BJ (cell line): ENCODE measurements at places on chromosomes 3 and 15. TPM values are rescaled to one million over a fixed set of nuclear protein-coding genes. Genes with fewer than 3 reads are reported as not detected.

Gene SPSB4
- not detected in 2 replicates for polyA plus RNA-seq

Gene UNC13C
- not detected in 2 replicates for polyA plus RNA-seq

Gene PLA1A
- polyA plus RNA-seq = not detected in 2 replicates

Gene ANO10
- polyA plus RNA-seq = 36.6 and 47.9 TPM in 2 replicates

Gene GPR62
- polyA plus RNA-seq = not detected in 2 replicates

Gene SLC30A4
- polyA plus RNA-seq = 5.2 and 7.1 TPM in 2 replicates

Gene ARL8B
- polyA plus RNA-seq = 20.3 and 26.1 TPM in 2 replicates

Gene GHRL
- not detected in 2 replicates for polyA plus RNA-seq

Gene PROK2
- polyA plus RNA-seq = not detected in 2 replicates

Gene ARRDC4
- 39.6 and 67.4 TPM in 2 replicates for polyA plus RNA-seq

Gene LIPC
- 0.31 and 0.56 TPM in 2 replicates for polyA plus RNA-seq

Gene AGTR1
- 0.98 and 1.1 TPM in 2 replicates for polyA plus RNA-seq

Gene C3orf49
- not detected in 2 replicates for polyA plus RNA-seq

Gene FOXL2NB
- 0.07 and 0.13 TPM in 2 replicates for polyA plus RNA-seq

DNA sequence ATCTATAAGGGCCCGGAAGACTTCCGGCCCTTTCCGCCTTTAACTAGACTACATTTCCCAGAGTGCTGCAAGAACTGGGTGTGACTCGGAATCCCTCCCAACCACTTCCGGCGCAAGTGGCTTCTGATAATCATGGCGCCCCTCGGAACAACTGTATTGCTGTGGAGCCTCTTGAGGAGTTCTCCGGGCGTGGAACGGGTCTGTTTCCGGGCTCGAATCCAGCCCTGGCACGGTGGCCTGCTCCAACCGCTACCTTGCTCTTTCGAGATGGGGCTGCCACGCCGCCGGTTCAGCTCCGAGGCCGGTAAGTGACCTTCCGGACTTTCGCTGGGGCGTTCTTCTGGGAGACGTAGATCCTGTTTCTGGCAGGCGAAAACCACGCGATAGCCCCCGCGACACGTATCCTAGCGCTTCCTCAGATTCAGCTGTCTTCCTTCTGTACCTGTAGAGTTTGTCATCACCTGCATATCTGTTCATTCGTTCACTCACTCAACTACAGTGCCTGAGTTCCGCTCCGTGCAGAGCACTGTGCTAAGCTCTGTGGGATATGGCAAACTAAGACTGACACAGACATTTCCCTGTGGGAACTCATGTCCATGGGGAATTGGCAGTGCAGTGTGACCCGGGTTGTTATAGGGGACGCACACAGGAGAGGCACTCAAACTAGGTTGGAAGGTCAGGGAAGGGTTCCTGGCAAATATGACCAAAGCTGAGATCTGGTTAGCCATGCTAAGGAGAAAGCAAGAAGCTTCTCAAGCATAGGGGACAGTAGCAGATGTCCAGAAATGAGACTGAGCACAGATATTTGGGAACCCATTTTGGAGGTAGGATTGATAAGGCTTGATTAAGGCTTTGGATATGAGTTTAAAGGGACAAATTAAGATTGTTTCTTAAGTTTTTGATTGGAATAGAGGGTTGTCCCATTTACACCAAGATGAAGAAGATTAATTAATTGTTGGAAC, at the start of gene MRPS22:
Gene MRPS22, plus strand, starts transcription at position 126 of the 962 bp plus-strand sequence. Its CDS starts 7 bp downstream, at position 133.
- DNase-seq = peak; percentile 49

- DNase-seq = no peak
Measured at GRCh38 chr3:138042043-138042442, 32.1 kb downstream of the CLDN18 start.

DNA sequence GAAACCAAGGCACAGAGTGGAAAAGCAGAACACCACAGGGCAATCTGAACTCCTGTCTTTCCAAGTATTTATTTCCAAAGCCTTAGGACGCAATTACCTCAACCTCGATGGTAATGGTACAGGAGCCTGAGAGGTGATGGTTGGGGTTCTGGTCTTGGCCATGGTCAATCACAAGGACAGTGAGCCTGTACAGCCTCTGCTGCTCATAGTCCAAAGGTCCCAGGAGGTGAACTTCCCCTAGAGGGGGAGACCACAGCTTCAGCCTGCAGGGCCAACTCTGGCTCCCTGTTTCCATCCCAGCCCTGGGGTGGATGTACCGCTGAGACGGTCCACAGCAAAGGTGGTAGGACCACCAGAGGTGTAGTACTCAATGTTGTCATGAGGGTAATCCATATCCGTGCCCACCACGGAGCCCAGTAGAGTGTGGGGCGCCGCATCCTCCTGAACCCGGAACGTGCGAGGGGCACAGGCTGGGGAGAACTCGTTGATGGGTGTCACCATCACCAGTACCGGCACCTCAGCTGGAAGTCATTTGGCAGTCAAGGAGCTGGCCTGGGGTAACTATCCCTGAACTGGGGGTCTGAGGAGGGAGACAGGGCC, 6.1 kb downstream of the CDHR4 start:
- no peak for DNase-seq

DNA sequence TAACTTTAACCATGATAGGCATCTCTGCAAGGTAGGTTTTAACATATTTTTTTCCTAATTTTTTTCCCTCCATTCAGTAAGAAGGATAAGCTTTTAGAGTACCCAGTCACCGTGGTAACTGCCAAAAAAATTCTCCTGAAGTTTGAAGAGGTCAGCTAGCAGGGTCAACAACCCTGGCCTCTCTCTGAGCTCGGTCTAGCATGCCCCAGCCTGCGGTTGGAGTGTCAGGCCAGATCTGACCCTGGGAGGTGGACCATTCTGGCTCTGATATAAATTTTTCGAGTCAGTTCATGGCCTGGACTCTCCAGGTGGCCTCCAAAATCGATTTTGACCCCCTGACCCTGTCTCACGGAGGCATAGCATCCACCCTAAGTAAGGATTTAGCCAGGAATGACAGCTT, 29.7 kb downstream of the SOX2 start:
- DNase-seq = no peak

DNA sequence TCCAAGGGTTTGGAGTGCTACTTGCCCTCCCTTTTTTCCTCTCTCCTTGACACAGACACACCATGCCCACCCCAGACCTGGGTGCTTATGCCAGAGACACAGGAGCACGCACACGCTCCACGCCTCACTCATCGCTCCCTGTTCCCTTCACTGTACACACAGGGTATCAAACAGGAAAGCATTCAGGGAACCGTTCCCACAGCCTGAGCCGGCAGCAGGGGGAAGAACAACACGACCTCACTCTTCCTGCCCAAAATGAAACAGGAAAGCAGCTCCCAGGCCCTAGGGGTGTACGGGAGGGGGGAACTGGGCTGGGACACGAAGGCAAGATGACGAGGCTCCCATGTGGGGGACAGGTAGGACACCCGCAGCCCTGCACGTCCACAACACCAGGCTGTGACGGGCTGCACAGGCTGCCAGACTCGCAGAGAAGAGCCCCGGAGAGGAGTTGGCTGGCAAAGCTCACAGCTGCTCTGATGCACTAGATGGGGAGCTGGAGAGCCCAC, 11.2 kb downstream of the DLL4 start:
- no peak for DNase-seq

DNA sequence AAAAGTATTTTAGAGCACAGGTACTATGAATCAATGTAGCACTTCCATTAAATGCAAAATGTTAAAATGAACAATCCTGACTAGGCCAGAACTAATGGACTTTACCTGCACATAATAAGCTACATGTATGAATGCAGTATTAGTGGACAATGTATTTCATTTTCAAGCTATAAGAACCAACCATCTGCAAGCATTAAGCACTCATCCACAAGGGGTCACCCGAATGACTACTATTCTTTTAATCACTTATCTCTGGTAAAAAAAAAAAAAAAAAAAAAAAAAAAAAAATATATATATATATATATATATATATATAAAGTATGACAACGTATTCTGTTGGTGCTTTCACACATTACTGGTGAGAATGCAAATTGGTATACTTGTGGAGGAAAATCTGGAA, 7.2 kb downstream of the HERC1 start:
- DNase-seq = no peak

- no peak for DNase-seq
Measured at GRCh38 chr15:98731712-98732450, 83.5 kb downstream of the IGF1R start.

DNA sequence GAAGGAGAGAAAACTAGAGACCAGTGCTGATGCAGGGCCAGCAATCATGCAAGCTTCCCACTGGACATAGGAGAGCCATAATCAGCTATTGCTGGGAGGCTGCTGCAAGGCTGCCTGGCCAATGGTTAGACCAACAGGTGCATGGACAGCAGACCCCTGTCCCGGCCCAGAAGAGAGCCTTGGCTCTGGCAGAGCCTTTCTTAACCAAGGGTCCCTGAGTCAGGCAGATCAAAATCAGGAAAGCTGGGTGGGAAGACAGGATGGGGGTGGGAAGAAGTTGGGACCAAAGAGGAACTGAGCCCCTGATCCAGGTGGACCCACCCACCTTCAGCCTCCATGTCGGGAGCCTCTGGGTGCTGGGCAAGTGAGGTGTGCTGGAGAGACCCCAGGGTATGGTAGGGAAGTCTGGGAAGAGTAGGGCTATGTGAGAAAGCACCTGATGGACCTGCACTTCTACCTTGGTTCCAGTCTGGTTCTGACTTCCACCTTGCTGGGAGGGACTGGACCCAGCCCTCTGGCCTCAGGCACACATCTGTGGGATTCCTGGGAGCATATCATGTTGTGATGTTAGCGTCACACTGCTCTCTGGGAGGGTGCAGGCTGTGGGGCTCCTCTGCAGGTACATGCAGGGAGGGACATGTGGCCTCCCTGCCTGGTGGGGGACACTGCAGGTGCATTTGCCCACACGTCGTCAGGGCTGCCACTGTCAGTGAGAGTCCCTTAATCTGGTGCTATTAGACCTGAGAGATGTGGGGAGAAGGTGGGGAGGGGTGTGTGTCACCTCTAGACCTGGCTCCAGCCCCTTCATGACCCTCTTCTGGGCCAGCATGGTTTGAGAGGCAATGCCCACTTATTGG, 24.7 kb downstream of the KY start:
- no peak for DNase-seq

DNA sequence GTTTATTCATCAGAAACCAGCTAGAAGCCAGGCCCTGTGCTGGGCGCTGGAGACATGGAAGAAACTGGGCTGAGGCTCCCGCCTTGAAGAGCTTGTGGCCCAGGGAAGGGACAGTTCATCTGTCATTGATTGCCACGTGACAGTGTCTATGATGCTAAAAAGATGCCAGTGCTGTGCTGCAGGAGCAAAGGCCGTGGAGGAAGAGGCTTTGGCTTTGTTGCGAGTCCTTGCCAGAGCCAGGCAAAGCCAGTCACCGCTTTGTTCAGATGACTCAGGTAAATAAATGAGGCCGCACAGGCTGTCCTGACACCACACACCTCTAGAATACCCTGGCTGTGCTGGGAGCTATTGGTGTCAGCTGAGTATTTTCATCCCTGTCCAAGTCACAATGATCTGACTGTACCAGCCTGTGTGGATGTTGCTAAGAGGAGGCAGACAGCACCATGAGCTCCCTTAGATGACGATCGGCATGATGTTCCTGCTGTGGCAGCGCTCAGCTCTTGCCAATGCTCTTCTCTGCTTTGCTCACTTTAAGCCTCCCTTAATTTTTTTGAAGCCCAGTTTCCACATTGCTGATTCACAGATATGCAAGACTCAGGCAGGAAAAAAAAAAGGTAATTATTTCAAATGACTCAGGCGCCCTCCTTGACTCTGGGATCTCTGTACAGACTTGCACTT, 77.5 kb downstream of the CCNL1 start:
- no peak for DNase-seq

DNA sequence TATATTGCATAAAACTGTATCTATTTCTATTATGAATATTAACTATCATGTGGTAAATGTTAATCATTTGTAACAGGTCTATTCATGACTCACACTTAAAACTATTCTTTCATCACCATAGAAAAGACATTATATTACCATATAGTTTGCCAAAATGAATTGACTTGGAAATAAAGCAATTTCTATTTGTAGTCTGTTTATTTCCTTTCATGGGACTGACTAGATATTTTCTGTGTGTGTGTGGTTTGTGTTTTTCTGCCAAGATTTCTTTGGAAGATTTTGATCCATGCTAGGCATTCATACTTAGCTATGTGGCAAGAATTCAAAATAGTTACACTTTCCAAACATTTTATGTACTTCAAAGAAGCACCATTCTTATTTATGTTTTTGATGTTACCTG, 522.5 kb upstream of the AGTR1 start:
- peak; percentile 28 for DNase-seq

- DNase-seq = no peak
Measured at GRCh38 chr15:42133886-42134502, 22.4 kb downstream of the PLA2G4F start.

GRCh38 chr15:99438691-99439523, 126.9 kb upstream of the MEF2A start:
- DNase-seq = no peak

- DNase-seq = no peak
Measured at GRCh38 chr15:85730001-85730820, 64.5 kb downstream of the KLHL25 start.

- peak; percentile 97 for DNase-seq
Measured at GRCh38 chr15:98503970-98504369, 144.4 kb upstream of the IGF1R start.

DNA sequence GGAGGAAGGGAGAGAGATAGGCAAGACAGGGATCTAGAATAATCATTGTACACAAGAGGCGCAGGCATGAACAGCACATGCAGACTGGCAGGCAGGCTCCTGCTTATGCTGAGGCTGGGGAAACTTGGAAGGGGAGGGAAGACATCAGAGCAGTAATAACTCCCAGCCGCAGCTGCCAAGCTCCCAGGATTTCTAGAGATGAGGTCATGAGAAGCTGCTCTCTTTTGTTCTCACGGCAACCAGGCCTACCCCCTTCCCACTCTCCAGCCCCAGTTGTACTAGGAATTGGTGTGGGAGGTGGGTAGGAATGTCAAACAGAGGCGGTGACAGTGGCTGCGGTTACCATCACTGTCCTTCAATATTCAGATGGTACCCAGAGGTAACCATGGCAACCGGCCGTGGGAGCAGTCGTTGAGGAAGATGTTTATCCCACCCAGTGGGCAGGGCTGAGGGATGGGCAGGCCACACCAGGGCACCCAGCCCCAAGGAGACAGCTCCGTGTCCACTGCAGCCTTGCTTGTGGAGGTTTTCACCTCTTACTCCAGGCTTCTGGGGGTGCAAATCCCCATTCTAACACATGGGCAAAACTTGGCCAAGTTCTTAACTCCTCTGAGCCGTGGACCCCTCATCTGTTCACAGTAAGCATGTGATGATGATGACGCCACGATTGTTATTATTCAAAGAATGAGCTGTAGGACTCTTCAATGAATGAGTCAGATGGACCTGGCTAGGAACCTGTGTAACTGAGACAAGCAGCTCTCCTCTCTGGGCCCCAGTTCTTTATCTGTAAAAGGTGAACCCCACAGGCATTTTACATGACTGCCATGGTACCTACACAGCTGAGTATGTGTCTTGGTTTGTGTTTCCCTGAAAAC, 360.8 kb upstream of the PROK2 start:
- peak; percentile 26 for DNase-seq

GRCh38 chr3:94440767-94441493, 378.1 kb downstream of the NSUN3 start:
- peak; percentile 32 for DNase-seq

DNA sequence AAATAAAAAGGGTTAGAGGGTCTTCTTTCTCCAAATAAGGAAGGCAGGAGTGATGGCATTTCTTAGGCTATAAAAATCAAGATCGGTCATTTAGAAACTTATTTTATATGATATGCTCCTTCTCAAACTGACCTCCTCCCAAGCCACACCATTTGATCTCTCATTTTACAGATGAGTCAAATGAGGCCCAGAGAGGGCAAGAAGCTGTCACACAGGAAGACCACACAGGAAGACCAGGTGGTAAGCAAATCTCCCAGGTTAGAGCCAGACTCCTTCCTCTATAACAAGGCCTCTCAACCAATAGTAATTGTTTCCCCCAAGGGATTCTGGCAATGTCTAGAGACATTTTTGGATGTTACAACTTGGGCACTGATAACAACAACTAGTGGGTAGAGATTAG, 13.8 kb downstream of the TLE3 start:
- DNase-seq = no peak

GRCh38 chr3:166499636-166500035, 662.4 kb upstream of the BCHE start:
- DNase-seq = no peak
